ENCODE measurements at places on chromosomes 7 and 10. TPM values are rescaled to one million over a fixed set of nuclear protein-coding genes. Genes with fewer than 3 reads are reported as not detected.

MGAM2 gene
- total RNA-seq: not detected

OR2A42 gene
- total RNA-seq: not detected

PDE6C gene
- not detected for total RNA-seq

CYP2C19 gene
- not detected for total RNA-seq

AHCYL2 gene
- total RNA-seq: 7.6 TPM

STMP1 gene
- total RNA-seq: 26.4 TPM

OR9A2 gene
- not detected for total RNA-seq

ATG9B gene
- 6.3 TPM for total RNA-seq

COX15 gene
- total RNA-seq: 37.7 TPM

Data from activated CD8-positive, alpha-beta memory T cell treated with anti-CD3 and anti-CD28 coated beads for 36 hours (primary cell).